CD4-positive, alpha-beta T cell treated with Interleukin-2 at 100 ng/mL for 4 hours (primary cell): ENCODE measurements at places on chromosomes 7 and 10.

GRCh38 chr7:107563081-107563774 is 492 bp downstream of the COG5 start:
- DNase-seq = peak; percentile 2

DNA sequence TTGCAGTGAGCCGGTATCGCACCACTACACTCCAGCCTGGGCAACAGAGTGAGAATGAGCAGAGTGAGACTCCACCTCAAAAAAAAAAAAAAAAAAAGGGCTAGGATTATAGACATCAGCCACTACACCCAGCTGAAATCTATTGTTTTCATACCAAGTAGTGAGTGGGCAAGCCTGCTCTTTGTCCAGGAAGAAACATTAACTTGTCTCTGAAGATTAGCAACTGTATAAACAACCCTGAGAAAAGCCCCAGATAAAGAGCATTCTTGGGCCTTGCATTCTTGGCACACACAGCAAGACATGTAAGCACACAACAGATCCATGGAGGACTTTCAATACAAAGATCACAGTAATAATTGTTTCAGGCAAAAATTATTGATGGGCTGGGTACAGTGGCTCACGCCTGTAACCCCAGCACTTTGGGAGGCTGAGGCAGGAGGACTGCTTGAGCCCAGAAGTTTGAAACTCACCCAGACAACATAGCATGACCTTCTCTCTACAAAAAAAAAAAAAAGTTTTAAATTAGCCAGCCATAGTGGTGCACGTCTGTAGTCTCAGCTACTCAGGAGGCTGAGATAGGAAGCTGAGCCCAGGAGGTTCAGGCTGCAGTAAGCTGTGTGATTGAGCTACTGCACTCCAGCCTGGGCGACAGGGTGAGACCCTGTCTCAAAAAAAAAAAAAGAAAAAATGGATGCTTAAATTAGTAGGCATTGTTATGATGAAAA is 4.4 kb downstream of the PSPH start:
- no peak for DNase-seq

DNA sequence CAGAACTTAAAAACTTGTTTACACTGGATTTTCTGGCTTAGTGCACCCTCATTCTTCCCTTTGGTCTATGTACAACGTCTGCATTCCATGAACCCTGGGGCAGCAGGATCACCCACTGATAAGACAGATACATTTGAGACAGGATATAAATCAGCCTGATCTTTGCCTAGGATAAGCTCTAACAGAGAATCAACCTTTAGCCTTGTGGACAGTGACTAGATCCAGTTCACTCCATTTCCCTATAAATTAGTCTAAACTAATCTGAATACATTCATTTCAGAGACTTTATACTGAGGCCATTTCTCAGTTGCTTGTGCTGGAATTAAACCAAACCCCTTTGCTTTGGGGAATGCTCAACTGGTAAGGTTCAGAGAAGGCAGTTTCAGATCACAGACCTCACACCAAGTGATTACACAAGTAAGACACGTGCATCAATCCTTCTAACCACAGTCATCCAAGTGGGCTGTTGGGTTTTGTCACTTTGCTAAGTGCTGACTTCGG is 639.8 kb upstream of the FZD8 start:
- DNase-seq = no peak

DNA sequence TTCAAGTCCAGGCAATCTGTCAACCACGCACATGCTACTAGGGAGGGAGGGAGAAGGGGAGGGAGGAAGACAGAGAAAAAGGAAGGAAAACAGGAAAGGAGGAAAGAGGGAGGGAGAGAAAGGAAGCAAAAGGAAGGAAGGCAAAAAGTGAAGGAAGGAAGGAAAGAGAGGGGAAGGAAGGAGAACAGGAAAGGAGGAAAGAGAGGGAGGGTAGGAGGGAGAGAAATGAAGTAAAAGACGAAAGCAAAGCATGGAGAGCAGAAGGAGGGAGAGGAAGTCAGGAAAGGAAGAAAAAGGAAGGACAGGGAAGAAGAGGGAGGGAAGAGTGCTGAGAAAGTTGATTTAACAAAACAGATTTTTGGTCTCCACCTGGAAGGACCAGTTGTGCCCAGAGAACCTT is 25.6 kb downstream of the KLF6 start:
- no peak for DNase-seq

DNA sequence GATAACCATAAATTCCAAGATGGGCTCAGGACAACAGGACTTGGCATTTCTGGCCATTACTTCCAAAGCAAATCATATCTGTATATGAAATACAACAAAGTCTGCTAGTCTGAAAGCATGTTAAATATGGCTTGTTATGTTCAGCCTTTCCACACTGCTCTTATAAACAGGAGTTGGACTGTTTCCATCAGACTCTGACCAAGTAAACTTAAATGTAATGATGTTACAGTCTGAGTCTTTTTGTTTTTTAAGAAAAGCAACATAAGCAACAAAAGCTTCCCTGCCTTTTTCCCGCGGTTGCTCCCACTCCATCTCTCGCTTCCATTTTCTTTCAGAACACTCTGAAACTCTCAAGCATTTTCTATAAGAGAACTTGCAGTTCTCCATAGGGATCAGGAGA is 8.1 kb upstream of the CDCA7L start:
- no peak for DNase-seq

DNA sequence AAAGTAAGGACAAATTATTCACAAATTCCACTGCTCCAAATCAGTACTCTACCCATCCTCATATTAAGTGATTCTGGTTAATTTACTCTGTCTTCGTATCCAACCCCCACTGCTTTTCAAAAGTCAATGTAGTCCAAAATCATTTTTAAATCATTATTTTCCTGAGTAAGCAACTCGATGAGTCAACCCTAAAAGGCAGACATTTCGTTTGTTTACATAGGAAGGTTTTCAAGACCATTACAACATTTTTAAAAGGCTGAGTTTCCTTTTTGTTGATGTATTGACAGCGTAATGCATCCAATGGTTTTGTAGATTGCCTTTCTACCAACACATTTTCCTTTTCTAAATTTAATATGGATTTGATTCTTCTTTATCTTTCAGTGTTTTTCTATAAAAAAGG is 523.0 kb upstream of the ANKRD30A start:
- DNase-seq = no peak

GRCh38 chr10:17257466-17258321 is 29.7 kb downstream of the VIM start:
- peak; percentile 81 for DNase-seq

DNA sequence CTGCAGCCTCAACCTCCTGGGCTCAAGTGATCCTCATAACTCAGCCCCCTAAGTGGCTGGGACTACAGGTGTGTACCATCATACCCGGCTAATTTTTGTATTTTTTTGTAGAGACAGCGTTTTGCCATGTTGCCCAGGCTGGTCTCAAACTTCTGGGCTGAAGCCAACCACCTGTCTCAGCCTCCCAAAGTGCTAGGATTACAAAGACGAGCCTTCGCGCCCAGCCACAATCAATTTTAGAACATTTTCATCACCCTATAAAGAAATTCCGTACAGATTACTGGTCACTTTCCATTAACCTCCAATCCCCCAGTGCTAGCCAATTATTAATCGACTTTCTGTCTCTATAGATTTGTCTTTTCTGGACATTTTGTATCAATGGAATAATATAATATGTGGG is 32.3 kb upstream of the PALS2 start:
- DNase-seq = no peak

DNA sequence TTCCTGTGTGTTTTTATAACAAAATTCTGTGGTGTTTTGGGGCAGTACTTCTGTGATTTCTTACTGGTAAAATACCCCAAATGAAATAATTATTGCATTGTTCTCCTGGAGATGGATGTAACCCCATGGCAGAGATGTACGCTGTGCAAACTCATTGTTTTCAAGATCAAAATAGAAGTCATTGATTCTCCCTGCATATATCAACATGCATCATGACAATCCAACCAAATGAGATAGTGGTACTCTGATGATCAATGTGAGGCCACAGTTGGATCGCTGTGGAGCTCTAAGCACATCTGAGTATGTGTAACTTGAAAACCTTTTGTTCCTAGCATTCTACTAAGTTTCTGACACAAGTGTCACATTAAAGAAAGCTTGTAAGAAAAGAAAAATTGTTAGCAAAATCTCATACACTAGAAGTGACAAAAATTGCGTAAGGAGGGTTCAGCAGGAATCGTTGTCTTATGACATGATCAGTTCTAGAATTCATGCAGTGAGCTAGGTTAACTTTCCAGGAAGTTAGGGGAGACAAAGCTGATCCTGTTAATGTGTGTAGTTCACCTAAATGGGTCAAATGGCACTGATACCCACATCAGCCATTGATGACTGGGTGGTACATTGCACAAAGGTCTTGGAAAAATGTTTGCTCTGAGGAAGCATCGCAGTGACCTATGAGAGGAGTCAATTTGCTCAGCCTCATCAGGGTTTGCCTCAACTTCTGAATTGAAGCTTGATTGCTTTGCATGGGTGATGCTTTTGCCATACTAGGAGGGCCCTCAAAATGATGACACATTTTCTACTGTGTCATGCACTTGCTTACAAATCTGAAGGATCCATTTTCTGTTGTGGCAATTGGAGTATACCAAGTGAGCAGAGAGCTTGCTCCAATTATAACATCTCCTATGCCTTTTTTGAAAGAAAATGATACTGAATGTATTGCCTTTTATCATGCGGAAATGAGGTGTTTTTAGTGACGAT is 145.1 kb downstream of the PLXDC2 start:
- DNase-seq = no peak

DNA sequence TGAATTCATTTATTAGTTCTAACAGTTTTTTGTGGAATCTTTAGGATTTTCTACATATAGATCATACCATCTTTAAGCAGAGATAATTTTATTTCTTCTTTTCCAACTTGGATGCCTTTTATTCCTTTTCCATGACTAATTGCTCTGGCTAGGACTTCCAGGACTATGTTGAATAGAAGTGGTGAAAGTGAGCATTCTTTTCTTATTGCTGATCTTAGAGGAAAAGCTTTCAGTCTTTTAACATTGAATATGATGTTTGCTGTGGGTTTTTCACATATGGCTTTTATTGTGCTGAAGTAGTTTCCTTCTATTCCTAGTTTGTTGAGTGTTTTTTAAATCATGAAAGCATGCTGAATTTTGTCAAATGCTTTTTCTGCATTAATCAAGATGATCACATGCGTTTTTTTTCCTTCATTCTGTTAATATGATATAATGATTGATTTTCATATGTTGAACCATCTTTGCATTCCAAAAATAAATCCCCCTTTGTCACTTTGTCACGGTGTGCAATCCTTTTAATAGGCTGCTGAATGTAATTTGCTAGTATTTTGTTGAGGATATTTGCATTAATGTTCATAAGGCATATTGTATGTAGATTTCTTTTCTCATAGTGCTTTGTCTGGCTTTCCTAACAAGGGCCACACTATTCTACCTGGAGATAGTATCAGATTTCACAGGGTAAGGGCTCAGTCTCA is 92.9 kb downstream of the ZNF467 start:
- no peak for DNase-seq

GRCh38 chr7:152076940-152077933 is 51.8 kb downstream of the GALNT11 start:
- no peak for DNase-seq

DNA sequence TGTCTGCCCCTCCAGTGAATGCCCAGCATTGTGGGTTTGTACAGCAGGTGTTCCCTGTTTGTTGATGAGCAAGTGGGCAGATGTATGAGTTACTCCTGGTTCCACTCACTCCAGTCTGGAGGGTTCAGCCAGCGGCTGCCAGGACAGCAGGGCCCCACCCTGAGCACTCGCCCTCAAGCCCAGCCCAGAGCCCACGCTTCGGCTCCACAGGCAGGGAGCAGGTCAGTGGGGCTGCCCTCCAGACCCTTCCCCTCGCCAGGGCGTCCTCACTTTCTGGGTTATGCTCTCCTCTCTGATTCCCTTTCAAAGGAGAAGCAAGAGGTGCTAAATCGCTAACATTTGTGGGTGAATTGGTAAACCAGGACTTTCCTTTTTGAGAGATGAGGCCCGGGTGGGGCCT is 4.8 kb upstream of the VIPR2 start:
- no peak for DNase-seq

GRCh38 chr7:29906200-29907022 is 83.2 kb downstream of the SCRN1 start:
- no peak for DNase-seq

DNA sequence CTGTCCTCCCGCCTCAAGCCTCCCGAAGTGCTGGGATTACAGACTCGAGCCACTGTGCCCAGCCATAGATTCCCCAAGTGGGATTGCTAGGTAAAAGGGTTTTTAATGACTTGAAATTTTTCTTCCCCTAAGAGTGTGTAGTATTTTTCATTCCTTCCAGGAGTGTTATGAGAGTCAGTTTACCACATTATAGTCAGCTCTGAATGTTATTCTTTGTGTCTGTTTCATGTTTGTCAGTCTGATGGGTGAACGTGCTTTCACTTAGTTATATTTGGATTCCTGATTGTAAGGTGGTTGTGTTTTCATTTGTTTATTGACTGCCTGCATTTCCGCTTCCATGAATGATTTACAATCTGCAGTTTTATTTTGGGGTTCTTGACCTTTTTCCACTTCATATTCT is 6.3 kb downstream of the ZNF212 start:
- DNase-seq = no peak

- no peak for DNase-seq
Measured at GRCh38 chr10:36030516-36030915, 388.4 kb upstream of the FZD8 start.

DNA sequence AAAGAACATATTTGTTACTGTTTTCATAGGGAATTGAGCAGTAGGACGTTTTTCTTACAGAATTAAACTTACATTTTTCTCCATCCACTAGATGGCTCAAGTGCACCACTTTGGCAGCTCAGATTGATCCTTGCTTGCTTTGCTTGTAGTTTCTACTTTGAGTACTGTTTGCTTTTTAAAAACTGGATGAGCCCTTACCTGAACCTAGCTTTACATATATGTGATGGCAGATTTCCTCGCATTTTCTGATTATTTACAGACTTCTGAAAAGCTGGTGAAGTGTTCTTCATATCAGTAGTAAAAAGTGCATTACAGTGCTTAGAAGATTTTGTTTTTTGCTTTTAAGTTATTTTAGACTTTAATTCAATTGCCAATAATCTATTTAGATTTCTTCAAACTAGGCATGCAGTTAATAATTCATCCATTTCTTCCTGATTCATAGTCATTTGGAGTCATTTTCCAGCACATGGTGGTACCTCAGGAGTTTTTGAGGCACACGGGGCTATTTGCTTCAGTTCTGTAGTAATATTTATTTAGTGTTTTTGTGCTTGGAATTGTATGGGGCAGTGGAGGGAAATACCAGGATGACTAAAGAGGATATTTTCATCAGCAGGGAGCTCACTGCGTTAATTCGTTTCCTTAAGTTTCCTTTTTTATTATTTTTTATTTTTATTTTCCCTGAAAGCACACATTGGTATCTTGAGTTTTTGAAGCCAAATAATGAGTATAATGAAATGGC is 57.3 kb downstream of the MAPK8 start:
- peak; percentile 44 for DNase-seq

DNA sequence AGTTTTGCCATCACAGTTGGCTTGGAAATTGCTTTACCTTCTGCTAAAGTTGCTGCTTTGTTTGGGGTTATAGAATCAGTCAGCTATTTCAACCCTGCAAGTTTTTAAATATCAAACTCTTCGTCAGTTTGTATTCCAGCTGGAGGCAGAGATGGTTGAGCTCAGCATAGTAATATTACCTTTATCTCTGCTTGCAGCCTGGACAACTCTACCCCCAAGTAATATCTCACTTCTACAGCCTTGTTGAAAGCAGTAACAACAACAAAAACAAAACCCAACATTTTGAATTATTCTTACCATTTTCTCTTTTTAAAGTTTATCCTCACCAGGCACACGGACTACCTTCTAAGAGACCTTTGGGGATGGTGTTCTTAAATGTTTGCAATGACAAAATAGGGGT is 239.1 kb upstream of the PHF14 start:
- DNase-seq = no peak

GRCh38 chr10:43138021-43138756 is at the start of gene CSGALNACT2:
TSS of gene CSGALNACT2 (plus strand) at chr10:43138445. CDS start at chr10:43155150, 16,705 bp downstream.
- peak; percentile 89 for DNase-seq

- DNase-seq = no peak
Measured at GRCh38 chr7:4399596-4399995, 282.5 kb upstream of the FOXK1 start.
